BE2C (cell line): ENCODE measurements at places on chromosomes 7 and 10.

DNA sequence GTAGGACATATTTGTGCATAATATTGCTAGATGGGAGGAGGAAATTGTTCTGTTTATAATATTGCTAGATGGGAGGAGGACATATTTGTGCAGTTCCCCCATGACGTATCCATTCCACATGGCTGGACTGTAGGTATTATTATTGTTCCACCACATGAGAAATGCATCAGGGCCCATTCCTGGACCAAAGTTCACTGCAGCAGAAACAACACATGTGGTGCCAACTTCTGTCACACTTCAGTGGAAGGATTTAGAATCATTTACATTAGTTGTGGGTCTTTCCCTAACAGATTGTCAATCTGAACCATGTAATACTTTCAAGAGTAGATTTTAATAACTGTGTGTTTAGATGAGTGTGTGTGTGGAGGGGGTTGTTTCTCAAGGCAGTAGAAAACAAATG lies 32.7 kb upstream of the MACC1 start:
- no peak for DNase-seq

- DNase-seq = no peak
Measured at GRCh38 chr7:25496476-25497368, 268.4 kb upstream of the NPVF start.

DNA sequence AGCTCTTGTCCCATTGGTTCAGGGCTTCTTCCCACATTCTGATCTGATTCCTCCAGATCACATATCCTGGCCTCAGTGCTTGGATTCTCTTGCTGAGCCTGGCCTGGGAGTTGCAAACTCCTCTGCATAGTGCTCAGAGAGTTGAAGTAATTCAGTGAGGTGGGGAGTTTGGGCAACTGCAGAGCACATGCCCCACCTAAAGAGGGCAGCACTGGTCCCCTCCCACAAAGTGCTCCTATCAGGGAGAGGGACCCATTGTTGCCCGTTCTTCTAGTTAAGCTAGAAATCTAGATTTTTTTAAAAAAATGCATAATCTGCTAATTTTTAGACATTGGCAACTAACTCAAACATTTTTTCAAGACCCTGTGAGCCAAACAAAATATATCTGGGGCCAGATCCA lies 45.1 kb downstream of the CHN2 start:
- no peak for DNase-seq

- no peak for DNase-seq
Measured at GRCh38 chr7:44378744-44379143, 53.4 kb upstream of the CAMK2B start.
